ENCODE measurements at places on chromosomes 5 and 9.

- DNase-seq, result no peak
Measured at GRCh38 chr9:726005-726404, 115.5 kb upstream of the DMRT1 start.

- DNase-seq, result peak; percentile 57
Measured at GRCh38 chr9:7570107-7570720, 229.4 kb downstream of the DMAC1 start.

DNA sequence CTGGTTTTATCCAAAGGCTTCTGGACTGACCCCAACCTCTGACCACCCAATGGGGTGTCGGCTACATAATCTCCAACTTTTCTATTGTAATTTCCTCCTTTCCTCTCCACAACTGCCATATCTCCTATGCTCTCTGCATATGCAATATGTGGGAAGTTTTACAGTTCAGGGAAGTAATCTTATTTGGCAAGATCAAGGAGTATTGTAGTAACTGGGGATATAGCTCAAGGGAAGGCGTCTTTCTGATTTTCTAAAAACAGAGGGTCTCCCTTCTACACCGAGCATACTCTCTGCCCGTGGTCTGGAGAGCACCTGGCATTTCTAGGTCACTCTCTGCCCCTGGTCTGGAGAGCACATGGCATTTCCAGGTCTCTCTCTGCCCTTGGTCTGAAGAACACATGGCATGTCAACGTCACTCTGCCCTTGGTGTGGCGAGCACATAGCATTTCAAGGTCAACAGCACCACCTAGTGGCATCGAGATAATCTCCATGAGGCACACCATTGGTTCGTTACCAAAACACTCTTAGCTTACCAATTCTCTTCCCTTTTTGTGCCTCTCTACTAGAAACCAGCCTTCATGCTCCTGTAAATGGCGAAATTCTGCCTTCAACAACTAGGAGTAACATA, 616.4 kb upstream of the NUDT12 start:
- peak; percentile 78 for DNase-seq

GRCh38 chr9:82957529-82958379, 105.2 kb downstream of the RASEF start:
- DNase-seq, result no peak

- no peak for DNase-seq
Measured at GRCh38 chr9:2269778-2270177, 254.6 kb downstream of the SMARCA2 start.

GRCh38 chr5:165349735-165350134, 1844.3 kb downstream of the MAT2B start:
- no peak for DNase-seq

DNA sequence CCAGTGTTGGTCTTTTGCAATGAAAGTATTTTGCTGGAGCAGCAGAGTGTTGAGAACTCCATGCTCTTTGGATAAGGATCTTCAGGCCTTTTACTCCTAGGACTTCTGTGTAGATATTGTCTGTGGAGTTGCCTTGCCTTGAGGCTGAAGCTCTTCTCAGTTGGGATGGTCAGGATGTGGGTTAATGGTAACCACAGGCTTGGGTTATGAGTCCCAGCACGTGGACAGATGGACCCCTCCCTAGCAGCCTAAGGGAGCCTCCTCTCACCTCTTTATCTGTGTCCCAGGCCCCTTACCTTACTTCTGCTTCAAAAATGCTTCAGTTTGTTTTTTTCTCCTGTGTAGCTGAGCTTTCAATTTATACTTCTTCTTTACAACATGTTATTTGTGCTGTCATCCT, 109.9 kb downstream of the MEGF10 start:
- no peak for DNase-seq

- no peak for DNase-seq
Measured at GRCh38 chr5:62496876-62497275, 81.7 kb upstream of the LRRC70 start.

GRCh38 chr5:17346811-17347210, 129.4 kb downstream of the BASP1 start:
- no peak for DNase-seq

- no peak for DNase-seq
Measured at GRCh38 chr5:58816181-58816731, 233.4 kb downstream of the RAB3C start.

- DNase-seq, result no peak
Measured at GRCh38 chr9:34343090-34343489, 13.7 kb downstream of the NUDT2 start.

- DNase-seq, result no peak
Measured at GRCh38 chr5:84306601-84307000, 78.1 kb downstream of the EDIL3 start.

DNA sequence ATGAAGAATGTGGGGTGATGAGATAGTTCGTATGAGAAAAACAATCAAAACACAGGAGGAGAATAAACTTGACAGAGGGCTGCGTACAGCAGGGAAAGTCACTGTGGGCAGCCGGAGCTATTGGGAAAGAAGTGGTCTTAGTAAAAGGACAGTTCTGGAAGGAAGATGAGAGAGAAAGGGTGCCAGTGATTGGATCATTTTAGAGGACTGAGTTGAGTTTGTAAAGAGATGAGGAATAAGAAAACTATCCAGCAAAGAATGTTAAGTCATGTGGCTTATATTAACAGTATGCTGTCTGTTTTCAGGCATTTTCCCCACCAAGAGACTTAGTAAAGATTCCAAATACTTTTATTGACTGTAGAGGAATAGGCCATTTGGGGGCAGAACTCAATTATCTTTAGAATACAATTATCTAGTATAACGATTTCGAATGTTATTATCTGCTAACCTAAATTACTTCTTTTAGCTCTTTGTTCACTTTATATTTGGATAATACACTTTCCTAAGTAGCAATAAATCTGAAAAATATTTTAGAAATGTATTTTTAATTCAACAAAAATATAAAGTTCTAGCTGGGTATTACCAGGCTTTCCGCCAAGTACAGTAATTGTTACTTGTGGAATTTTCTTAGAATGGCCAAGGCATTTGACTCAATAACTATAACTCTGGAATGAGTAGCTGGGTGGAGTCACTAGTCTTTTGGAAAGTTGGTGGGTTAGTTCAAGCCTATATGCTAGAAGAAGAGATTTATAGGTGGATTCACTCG, 15.5 kb upstream of the LOX start:
- no peak for DNase-seq

DNA sequence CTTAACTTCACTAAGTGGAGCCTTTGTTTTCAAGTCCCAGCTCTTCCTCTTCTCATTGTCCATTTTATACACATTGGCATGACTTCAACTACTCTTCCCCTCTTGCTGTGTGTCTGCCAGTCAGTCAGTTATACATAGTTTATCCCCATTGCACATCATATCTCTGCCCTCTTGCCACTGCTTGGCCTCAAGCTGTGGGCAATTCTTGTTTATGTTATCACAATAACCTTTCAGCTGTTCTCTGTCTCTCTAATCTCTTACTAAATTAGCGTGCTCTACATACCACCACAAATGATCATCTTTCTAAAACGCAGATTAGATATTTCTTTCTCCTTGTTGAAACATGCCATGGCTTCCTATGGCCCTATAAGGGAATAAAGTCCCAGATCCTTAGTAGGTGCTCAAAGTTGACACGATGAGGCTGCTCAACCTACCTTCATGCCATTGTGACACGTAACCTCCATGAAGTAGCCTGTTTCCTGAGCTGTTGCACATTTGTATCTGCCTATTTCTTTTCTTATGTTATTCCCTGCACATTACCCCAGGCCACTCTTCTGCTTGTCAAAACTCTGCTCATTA, 239.3 kb downstream of the GAS1 start:
- DNase-seq, result no peak

- DNase-seq, result no peak
Measured at GRCh38 chr5:93154535-93154934, 426.5 kb downstream of the NR2F1-AS1 start.

GRCh38 chr5:5650242-5650641, 227.8 kb downstream of the ICE1 start:
- DNase-seq, result no peak

GRCh38 chr9:69036309-69036708, 757 bp downstream of the FXN start:
- peak; percentile 22 for DNase-seq

- no peak for DNase-seq
Measured at GRCh38 chr9:18393340-18394130, 80.4 kb upstream of the ADAMTSL1 start.

DNA sequence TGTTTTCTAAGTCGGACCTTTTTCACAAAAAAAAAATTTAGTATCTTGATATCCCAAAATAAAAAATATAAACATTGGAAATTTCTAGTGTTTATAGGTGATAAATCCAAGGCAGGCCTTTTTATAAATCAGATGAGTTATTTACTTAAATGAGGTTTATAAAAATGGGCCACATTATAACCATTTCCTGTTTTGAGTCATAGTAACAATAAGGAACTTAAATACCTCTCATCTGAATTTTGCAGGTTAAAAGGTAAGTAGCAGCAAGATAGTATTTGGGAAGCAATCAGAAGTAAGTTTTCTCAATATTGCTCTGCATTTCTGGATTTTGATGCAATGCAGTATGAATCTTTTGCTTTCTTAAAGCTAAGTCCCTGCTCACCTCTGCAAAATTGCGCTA, 3.9 kb downstream of the SPTAN1 start:
- no peak for DNase-seq

DNA sequence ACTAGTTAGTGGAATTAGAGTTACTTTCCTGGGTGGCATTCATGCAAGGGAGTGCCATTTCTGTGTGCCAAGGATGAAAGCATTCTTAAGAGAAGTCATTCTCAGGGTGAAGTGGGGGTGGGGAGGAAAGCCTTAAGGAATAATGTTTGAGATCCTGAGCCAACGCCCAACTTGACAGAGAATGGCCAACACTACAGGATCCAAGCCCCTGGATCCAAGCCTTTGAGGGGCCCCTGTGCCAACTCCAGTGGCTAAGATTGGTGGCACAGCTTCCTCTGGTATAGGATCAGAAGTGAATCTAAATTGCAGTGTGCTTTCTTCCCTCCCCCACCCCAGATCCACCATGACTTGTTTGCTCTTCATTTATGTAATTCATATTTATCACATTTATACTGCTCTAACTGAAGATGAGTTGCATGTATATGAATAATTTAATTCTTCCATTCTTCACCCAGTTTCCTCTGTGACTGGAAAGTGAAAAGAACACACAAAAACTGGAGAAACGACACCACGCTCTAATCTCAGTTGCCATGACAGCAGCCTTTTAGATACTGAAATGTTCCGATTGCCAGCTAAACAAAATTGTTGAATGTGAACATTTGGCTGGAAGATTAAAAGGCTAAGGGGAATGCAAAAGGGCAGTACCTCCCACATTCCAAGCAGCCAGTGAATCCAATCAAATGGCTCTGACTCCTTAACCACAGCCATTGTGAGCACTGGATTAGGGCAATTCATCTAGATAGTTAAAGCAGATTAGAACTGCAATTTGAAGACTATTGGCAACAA, 4.5 kb downstream of the ZNF608 start:
- no peak for DNase-seq

- no peak for DNase-seq
Measured at GRCh38 chr9:92494856-92495255, 12.6 kb upstream of the ASPN start.

DNA sequence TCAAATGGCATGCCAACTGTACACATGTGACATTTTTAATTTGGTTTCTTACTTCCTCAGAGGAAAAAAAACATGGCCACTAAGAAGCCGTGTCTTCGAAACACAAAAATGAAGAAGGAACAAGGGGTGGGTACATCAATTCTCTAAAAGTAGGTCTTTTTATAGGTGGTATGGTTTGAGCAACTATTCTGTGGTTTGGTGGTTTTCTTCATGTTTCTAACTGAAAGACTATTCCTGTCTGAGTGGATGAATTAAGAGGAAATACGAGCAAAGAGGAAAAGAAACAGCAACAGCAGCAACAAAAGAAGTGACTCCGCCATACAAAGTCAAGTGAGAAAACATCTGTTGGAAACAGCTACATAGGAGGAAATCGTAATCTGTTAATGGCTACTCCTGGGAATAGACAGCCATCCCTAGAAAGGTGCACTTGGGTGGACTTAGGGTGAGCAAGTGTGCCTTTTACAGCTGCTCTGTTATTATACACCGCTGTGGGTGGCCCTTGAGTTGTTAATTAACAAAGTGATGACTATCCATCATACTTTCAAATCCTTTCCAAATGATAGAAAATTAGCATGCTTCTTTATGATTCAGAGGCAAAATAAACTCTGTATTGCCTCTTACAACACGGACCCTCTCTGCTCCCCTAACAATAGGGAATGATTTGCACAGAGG, 575.8 kb downstream of the TLE1 start:
- DNase-seq, result no peak

GRCh38 chr5:168658394-168658793, 79.2 kb upstream of the PANK3 start:
- DNase-seq, result no peak

GRCh38 chr9:114524247-114524681, 19.0 kb upstream of the WHRN start:
- no peak for DNase-seq

GRCh38 chr9:107137495-107138202, 145.4 kb upstream of the RAD23B start:
- DNase-seq, result peak; percentile 15

- DNase-seq, result no peak
Measured at GRCh38 chr9:32986971-32987370, 14.5 kb downstream of the APTX start.

- DNase-seq, result no peak
Measured at GRCh38 chr9:116456490-116457088, 230.5 kb upstream of the TRIM32 start.

DNA sequence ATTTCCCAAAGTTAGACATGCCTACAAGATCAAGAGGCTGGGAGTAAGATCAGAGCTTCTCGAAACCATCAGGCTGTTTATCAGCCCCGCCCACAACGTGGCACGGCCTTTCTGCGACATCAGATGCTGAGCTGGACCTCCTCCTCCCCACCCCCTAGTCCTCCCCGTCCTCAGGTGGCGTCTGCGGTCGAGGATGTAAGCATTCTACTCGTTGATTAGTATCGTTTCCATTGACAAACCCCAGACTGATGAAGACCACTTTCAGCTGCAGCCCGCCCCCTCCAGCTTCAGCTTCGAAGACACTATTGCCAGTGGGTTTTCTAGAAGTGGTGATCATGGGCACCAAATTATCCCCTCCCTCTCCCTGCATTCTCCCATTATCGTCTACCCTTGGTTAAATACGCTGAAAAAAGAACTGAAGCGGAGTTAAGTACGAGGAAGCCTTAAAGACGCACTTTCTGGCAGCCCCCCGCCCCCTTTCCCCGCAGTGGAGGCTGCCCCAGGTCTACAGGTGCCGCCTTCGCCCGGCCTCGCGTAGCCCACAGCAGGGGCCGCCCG, 1.1 kb downstream of the PPIC start:
- peak; percentile 45 for DNase-seq

GRCh38 chr5:95842854-95843544, 20.5 kb upstream of the GLRX start:
- peak; percentile 87 for DNase-seq

GRCh38 chr9:96217754-96218693, 84.0 kb downstream of the HSD17B3 start:
- DNase-seq, result peak; percentile 71

DNA sequence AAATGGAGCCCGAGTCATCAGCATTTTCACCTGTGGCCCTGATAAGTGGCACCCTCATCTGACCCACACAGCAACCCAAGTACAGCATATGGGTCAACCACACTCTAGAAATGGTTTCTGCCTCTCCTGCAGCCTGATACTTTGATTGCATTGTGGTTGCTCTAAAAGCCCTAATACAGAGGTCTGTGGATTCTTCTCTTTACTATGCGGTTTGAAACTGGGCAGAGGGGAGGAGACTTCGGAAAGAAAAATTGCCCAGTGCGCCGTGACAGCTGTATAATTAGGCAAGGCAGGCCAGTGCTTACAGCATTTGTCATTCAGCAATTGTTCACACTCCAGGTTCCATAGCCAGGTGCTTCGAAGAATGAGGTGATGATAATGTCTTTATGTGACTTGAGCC, 361.0 kb downstream of the NFIB start:
- DNase-seq, result no peak

- no peak for DNase-seq
Measured at GRCh38 chr9:2193552-2193951, 178.4 kb downstream of the SMARCA2 start.
